ENCODE measurements at places on chromosomes 7 and 10. TPM values are rescaled to one million over a fixed set of nuclear protein-coding genes. Genes with fewer than 3 reads are reported as not detected.

- peak; percentile 38 for DNase-seq
- no peaks in the 10 kb centered on the region for H3K4me1 ChIP-seq
- no peaks in the 10 kb centered on the region for H3K36me3 ChIP-seq
- no peak overlapping the region for H3K4me3 ChIP-seq
- H3K27ac ChIP-seq, result no peak overlapping the region
- H3K27me3 ChIP-seq, result peaks cover 1% of the 10 kb centered on the region
Measured at GRCh38 chr7:23277359-23277989, 21.7 kb upstream of the MALSU1 start.

The SCIN gene
- not detected for total RNA-seq

- peak overlapping the region; percentile 28 for H3K4me3 ChIP-seq
- H3K36me3 ChIP-seq, result peaks cover 8% of the 10 kb centered on the region
Measured at GRCh38 chr10:11338160-11338844, 273.1 kb downstream of the USP6NL start.

DNA sequence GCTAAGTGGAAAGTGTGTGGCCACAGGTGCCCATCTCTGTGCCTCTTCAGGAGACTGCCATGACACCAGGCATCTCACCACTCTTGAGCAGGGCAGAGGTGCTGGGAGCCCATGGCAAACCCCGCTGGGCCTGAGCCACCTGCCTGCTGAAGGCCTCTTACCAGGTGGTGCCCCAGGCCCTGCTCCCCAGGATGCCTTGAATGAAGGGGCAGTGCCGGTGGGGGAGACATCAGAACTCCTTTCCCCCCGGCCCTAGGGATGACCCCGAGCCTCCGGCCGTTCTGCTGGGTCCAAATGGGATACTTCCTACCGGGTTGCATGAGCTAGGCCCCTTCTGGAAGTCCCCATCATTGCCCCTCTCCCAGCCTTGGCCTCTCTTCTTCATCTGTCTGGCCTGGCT lies 37.6 kb downstream of the UNC5B start:
- H3K36me3 ChIP-seq, result no peaks in the 10 kb centered on the region
- DNase-seq, result no peak
- H3K4me1 ChIP-seq, result peaks cover 23% of the 10 kb centered on the region
- no peak overlapping the region for H3K27ac ChIP-seq

GRCh38 chr7:22751341-22751740 lies 24.3 kb downstream of the IL6 start:
- no peak overlapping the region for H3K27ac ChIP-seq
- peaks cover 17% of the 10 kb centered on the region for H3K36me3 ChIP-seq
- H3K4me1 ChIP-seq, result no peaks in the 10 kb centered on the region
- no peak for DNase-seq
- H3K27me3 ChIP-seq, result no peaks in the 10 kb centered on the region

The C10orf62 gene
- total RNA-seq, result not detected

DNA sequence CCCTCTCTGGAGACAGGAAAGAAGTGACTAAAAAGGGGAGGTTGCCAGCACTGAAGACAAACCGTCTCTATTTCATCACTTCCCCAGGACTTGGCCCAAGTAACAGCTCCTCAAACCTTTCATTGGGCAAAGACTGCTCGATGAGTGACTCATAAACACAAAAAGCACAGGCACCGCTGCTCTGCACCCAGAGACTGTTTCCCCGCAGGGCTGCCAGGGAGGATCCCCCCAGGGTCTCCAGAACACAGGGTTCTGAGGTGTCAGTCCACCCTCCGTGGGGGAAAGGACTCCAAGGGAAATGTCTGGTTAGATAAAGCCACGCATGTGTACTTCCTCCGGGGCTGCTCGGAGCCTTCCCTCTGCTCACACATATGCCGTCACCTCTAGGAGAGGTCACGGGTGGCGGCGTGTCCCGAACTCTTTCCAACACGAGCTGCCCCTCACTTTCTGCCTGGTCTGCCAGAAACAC lies 59.9 kb downstream of the INSIG1 start:
- H3K27ac ChIP-seq, result no peak overlapping the region
- peaks cover 11% of the 10 kb centered on the region for H3K4me1 ChIP-seq
- no peak overlapping the region for H3K4me3 ChIP-seq
- H3K36me3 ChIP-seq, result no peaks in the 10 kb centered on the region
- H3K27me3 ChIP-seq, result peaks cover 64% of the 10 kb centered on the region

GRCh38 chr10:97297556-97298222 lies 5.3 kb upstream of the ARHGAP19 start:
- no peak overlapping the region for H3K27ac ChIP-seq
- no peak for DNase-seq
- H3K4me3 ChIP-seq, result no peak overlapping the region
- no peaks in the 10 kb centered on the region for H3K36me3 ChIP-seq
- H3K4me1 ChIP-seq, result peaks cover 2% of the 10 kb centered on the region
- H3K27me3 ChIP-seq, result no peaks in the 10 kb centered on the region

DNA sequence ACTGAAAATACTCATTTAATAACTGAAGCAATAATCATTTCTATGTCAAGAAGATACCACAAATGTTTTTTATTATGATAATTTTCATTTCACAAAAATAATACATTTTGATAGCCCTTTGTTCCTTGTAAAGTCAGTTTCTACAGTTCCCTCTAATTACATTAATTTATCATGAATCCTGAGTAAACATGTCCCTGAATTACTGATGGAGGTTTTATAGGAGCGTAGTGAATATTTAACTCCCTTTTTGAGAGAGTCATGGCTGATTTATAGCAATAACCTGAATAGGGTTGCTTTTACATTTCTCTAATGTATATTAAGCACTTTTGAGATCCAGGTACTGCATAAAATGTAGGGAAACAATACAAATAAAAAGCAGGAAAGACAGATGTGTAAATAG lies 216.0 kb upstream of the DKK1 start:
- peaks cover 5% of the 10 kb centered on the region for H3K4me1 ChIP-seq
- no peaks in the 10 kb centered on the region for H3K36me3 ChIP-seq
- H3K27me3 ChIP-seq, result no peaks in the 10 kb centered on the region
- no peak overlapping the region for H3K27ac ChIP-seq
- H3K4me3 ChIP-seq, result no peak overlapping the region
- no peak for DNase-seq

DNA sequence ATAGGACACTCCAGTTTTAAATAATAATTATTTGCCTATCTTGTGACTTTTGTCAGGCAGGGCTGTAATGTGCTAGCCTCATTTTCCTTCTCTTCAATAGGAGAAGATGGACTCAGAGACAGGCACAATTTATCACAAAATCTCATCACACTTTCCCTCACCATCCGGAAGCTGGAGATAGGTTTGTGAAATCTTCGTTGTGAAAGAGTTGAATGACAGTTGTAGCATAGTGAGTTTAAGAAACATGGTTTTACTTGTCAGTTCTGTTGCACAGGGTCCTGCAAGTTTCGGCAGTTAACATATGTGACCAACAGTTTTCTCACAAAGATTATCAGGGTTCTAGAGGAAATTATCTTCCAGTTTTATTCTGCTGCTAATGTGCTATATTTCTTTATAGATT lies 37.7 kb upstream of the MAP3K8 start:
- no peak overlapping the region for H3K4me3 ChIP-seq
- DNase-seq, result no peak
- no peaks in the 10 kb centered on the region for H3K36me3 ChIP-seq
- H3K27me3 ChIP-seq, result peaks cover 12% of the 10 kb centered on the region

The GPRIN2 gene
- 1.4 TPM for total RNA-seq

DNA sequence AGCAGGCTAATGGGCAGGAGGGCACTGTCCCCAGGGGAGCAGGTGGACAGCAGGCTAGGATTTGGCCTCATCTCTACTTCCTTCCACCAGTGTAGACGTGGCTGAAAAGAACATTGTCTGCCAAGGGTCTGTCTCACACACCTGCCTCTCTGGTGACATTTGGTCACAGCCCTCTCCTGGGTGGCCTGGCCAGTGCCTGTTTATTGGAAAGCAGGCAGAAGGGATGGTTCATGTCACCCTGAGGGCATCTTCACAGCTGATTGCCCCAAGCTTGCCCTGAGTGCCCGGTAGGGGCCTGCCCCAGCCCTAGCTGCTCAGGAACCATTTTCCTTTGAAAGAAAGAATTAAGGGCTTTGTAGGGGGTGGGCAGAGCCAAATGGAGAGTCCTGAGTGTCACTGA lies 138.7 kb downstream of the C10orf105 start:
- H3K4me3 ChIP-seq, result no peak overlapping the region
- H3K4me1 ChIP-seq, result peaks cover 7% of the 10 kb centered on the region
- no peaks in the 10 kb centered on the region for H3K27me3 ChIP-seq
- H3K27ac ChIP-seq, result no peak overlapping the region
- DNase-seq, result no peak

- no peak for DNase-seq
- H3K27ac ChIP-seq, result no peak overlapping the region
- H3K27me3 ChIP-seq, result no peaks in the 10 kb centered on the region
- no peak overlapping the region for H3K4me3 ChIP-seq
- peaks cover 23% of the 10 kb centered on the region for H3K36me3 ChIP-seq
Measured at GRCh38 chr7:133355325-133355708, 102.4 kb downstream of the EXOC4 start.

DNA sequence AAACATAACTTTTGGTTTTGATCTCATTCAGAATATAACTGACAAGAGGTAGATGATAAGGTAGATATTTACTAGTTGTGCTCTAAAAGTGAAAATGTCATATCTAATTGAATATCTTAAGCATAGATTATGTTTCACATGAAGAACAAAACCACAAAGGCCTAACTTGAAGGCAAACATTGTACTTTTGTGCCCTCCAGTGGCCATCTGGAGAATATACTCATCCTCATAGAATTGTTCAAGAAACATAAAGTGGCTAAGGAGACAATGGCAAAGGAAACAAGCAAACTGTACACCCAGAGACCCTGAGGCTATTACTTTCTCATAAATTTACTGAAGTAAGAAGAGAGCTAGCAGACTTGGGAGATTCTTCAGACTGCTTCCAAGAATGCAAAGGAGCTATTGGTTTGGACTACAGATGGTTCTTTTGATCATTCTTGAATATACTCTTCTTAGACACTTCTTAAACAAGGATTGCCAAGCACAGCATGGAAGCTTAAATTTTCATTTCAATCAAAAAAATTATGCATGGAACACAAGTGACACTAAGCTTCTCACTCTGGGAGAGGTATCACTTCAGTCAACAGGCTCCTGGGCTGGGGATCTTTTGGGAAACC lies 98.2 kb upstream of the DKK1 start:
- H3K4me1 ChIP-seq, result peaks cover 17% of the 10 kb centered on the region
- peak; percentile 51 for DNase-seq
- H3K36me3 ChIP-seq, result no peaks in the 10 kb centered on the region
- H3K27ac ChIP-seq, result peak overlapping the region; percentile 22
- H3K27me3 ChIP-seq, result no peaks in the 10 kb centered on the region

DNA sequence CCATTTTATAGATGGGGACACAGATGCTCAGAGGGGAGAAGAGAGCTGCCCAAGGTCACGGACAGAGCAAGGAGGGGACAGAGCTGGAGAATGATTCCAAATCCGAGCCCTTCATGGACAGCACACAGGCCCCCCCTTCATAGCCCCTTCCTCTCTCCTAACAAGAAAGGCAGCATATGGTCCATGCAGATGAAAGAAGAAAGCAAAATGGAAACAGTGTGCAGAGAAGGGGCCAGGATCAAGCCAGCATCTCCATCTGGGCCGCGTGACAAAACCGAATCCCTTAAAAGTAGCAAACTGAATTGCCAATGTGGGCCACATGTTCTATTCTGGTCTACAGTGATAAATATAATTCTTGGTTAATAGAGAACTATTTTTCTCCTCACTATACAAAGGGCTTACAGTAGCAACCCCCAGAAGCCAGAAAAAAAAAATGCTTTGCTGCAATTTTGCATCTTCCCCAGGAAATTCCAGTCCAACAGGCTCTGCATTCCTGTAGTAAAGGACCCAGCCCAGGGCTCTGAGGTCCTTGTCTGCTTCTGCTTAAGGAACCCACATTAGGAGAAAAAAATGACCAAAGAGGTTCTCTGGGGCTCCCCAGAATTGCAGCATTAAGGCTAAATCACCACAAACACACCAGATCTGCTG lies 7.8 kb downstream of the CPXM2 start:
- H3K27me3 ChIP-seq, result peaks cover 31% of the 10 kb centered on the region
- no peak overlapping the region for H3K27ac ChIP-seq

DNA sequence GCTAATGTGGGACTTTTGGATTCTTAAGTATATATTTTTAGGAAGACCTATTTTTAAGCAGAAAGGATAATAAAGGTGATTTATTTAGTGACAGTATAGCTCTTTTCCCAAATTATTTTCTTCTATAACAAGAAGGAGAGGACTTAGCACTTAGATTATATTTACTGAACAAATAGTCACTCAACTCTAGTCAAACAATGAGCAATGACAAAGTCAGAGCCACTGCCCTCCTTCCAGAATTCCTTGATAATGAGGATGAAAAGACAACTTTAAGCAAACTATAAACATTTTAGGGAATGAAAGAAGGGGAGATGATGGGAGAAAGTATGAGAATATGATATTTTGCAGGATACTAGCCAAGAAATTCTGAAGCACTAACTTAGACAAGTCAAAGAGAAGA lies 293.5 kb upstream of the YAE1 start:
- H3K4me1 ChIP-seq, result no peaks in the 10 kb centered on the region
- no peak overlapping the region for H3K27ac ChIP-seq
- no peak for DNase-seq
- no peak overlapping the region for H3K4me3 ChIP-seq
- H3K27me3 ChIP-seq, result no peaks in the 10 kb centered on the region
- no peaks in the 10 kb centered on the region for H3K36me3 ChIP-seq

The IL6 gene
- not detected for total RNA-seq

The PVRIG gene
- total RNA-seq, result not detected

DNA sequence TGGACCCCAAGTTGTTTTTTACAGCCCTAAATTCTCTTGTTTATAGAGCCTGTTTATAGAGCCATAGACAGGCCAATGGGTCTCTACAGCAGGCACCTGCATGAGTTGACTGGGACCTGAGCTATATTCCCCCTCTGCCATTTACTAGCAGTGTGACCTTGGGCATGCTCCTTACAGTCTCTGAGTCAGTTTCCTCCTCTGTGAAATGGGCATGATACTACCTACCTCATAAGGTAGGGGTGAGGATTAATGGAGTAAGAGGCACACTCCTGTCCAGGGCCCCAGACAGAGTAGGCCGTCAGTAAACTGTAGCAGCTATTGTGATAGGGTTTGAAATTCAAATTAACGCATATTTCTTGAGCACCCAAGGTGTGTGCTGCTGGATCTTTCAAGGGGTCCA lies 138.1 kb downstream of the TCF7L2 start:
- H3K4me3 ChIP-seq, result no peak overlapping the region
- peak overlapping the region; percentile 27 for H3K27ac ChIP-seq

Measured in neural crest cell (in vitro differentiated cells).